ENCODE measurements at places on chromosomes 12 and 14.

GRCh38 chr12:49293056-49293956, 1.6 kb upstream of the PRPH start:
- no peak for DNase-seq

DNA sequence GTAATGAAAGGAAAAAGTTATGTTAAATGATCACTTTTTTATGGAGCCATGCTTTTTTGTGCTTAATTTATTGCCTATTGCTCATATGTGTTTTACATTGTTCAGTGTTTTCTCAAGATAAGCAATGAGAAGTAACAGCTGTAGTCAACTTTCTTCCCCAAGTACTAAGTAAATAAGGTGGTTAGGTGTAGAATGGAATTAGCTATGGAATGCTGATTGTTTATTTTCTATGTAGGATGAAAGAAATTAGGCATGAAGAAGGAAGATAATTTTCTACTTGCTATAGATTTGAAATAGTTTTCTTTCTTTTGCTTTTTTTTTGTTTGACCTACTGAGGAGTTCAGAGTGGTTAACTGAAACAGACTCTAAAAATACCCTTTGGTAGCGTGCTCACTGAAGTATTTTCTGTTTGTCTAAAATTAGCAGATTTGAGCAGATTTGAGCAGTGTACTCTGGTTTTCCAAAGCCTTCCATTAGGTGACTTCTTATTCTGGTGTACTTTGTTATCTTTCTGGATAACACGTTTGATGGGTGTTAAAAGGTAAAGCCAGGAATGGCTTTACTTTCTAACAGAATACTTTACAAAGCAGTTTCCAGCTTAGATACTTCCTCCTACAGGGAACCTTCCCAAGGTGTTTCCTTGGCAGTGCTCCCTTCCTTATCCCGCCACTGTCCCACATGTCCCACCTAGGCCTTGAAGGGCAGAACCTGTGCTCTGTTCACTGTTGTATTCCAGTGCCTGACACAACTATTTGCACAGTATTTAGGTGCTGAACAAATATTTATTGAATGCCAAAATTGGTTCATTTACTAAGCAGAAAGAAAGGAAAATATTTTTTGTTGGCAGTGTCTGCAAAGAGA, 56.0 kb downstream of the RASSF3 start:
- no peak for DNase-seq

- DNase-seq = no peak
Observed at GRCh38 chr12:112705037-112705632, 86.4 kb upstream of the RPH3A start.

- no peak for DNase-seq
Observed at GRCh38 chr12:18261273-18261672, at the start of gene PIK3C2G. TSS of gene PIK3C2G (plus strand) at chr12:18261518. CDS start at chr12:18282082, 20,564 bp downstream.

DNA sequence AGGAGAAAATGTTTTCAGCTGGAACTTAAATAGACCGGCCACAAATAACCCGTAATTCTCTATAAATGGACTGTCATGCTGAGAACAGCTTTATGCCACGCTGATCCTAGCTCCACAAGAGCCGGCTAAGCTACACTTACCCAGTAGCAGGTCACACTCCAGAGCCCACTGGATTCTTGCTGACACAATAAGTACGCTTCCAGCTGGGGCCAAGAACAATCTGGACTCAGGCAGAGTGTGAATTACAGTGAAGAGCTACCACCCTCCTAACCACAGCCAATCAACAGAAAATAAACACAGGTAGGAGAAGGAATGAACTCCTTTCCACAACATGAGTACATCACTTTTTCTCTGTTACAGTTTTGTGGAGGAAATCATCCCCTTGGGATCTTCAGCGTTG, 531.3 kb downstream of the GALC start:
- DNase-seq = no peak

DNA sequence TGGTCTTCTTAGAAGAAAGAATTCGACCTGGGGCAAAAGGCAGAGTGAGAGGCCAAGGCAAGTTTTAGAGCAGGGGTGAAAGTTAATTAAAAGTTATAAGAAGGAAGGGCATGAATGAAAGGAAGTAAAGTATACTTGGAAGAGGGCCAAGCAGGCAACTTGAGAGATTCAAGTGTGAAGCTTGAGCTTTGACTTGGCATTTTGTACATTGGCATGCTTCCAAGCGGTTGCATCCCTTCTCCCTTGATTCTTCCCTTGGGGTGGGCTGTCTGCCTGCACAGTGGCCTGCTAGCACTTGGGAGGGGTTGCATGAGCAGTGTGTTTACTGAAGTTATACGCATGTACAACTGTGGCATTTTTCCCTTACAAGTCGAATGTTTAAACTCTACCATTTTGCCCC, 74.8 kb upstream of the MGAT4C start:
- no peak for DNase-seq

DNA sequence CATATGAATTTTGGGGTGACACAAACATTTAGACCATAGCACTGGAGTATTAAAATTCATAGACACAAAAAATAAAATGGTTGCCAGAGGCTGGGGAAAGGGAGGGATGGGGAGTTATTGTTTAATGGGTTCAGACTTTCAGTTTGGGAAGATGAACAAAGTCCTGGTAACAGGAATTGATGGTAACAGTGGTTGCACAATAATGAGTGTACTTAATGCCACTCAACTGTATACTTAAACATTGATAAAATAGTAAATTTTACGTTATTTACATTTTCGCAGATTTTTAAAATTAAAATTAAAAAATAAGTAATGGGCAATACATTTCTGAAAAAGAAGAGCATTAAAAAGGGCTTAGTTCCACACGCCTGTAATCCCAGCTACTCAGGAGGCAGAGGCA, 35.6 kb upstream of the USP15 start:
- DNase-seq = no peak

DNA sequence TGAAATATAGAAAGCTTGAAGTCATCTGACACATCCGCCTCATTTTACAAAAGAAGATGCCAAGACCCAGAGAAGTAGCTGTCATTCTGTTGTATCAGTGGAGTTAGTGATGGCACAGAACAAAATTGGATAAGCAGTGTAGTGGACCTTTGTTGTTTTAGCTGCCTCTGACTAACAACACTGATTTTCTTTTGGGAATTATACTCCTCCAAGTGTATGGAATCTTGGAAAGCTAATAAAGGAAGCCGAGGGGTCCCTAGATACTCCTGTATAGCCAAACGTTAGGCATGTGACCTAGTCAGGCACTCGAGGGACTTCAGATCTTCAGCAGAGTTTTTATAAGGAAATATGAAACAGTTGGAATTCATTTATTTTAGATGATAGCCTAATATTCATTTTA, 94.5 kb downstream of the OTOGL start:
- DNase-seq = no peak

DNA sequence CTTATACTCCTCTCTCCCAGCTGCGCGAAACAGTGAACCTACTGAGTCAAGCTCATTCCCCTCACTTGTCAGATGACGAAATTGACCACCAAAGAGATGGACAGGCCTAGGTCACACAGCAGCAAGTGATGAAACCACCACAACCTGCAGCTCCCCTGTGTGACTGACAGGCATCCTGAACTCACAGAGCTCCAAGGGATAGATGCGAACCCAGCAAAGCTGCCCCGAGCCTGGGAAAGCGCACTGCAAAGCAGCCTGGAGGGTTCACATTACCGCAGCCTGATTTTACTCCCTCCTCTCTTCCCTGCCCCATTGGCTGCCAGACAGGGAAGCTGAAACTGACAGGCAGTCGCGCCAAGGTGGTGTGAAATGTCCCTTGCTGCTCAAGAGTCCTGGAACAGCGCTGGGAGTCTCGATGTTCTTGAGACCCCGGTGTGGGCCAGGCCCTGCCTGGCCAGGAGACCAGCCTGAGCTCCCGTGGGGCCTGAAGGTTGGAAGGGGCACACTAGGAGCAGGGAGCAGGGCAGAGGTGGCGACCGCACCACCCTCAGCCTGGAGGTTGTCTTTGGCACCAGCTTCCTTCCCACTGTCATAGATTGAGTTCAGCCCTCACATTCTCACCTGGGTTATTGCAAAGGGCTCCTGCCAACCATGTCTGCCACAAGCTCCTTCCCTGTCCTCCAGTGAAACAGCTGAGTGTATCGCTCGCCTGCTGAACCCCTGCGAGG, 36.3 kb downstream of the SNRNP35 start:
- no peak for DNase-seq

DNA sequence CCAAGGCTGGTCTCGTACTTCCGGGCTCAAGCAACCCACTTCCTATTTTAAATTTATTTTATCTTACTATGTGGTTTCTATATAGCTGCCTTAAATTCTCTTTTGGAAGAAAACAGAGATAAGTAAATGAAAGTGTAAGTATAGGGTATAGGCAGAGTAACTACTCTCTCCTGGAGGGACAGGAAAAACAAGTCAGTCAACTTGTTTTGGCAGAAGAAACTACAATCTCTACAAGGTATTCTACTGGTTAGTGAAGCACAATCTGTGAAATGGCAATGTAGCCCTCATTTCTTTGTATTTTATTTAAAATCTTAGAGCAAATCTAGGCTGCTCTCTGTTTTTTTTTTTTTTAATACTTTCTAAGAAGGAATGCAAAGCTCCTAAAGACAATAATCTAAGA, 55.4 kb downstream of the UBR7 start:
- no peak for DNase-seq

DNA sequence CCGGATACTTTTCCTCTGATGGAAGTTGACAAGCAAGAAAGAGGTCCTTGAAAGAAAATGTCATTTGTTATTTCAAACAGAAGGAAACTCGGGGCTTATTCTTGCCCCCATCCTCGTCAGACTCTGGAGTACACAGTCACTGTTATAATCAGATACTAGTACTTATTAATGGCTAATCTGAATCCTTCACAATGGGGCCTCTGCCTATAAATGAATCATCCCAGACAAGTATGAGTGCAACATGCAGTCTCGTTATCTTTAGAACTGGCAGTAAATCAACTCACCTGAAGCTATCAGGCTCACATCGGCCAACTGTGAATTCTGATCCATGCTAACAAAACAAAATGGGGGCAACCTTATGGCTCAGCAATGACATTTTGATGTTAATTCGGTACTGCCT, 216.7 kb downstream of the GRIN2B start:
- DNase-seq = no peak

DNA sequence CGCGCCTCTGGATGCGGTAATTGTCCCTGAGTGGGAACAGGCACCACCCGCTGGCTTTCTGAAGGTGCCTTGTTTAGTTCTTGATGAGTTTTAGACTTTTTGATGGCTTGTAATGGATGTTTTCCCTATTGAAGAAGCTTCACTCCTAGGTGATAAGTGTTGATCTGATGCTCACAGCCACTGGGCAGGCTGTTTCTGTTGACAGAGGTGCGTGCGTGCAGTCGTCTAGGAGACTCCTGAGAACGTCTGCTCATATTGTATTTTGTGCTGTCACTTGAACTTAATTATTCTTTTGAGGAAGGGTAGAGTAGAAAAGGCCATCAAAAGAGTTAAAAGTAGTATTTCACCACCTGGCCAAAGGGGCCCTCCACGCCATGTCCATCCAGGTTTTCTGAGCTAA, 70.5 kb downstream of the EP400 start:
- DNase-seq = no peak

DNA sequence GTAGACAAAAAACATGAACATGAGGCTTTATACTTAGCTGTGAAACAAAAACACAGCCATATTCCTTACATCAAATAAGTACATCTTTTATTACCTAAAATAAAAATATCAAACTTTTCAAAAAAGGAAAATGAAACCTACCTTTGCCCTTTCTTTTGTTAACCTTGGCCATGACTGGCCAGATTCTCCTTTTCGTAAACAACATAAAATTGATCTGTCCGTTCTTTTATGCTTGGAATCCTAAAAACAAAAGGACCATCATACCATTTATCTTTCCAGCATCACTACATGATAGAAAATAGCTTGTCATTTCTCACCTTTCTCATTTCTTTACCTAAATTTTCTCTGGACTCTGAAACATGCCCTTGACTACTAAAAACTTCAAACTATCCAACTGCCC, 16.5 kb downstream of the PTGES3 start:
- DNase-seq = no peak

- no peak for DNase-seq
Observed at GRCh38 chr12:42728770-42729534, 139.4 kb upstream of the PRICKLE1 start.

GRCh38 chr14:85319998-85320630, 209.8 kb upstream of the FLRT2 start:
- no peak for DNase-seq

DNA sequence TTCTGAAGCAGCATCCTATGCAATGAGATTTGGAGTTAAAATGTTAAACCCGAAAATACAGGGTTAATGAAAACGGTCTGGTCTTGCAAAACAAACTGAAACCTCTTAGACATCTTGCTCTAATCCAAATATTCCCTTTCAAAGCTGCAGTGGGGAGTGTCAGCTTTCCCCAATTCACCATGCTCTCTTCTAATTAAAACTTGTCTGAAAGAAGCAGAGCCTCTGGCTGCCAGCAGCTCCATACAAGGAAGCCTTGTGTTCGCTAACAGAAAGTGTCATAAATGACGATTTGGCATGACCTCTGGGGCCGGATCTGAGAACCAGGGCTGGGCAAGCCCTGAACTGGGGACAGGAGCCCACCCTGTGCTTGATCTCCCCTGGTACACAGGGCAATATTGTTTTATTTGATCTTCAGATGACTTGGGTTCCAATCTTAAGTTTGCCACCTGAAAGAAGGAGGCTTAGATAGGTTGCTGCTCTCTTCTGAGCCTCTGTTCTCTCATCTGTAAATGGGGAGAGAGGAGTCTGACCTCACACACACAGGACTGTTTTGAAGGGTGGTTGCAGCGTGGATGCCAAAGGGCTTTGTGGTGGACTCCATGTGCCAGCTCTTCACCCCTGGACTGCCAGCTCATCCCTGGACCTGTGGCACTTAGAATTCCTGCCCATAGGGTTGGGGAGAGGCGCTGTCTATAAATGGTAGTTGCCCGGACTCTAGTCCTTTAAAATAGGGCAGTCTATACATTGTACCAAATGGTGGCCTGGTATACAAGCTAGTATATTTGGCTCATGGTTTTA, 7.8 kb downstream of the KMT5A start:
- DNase-seq = no peak

DNA sequence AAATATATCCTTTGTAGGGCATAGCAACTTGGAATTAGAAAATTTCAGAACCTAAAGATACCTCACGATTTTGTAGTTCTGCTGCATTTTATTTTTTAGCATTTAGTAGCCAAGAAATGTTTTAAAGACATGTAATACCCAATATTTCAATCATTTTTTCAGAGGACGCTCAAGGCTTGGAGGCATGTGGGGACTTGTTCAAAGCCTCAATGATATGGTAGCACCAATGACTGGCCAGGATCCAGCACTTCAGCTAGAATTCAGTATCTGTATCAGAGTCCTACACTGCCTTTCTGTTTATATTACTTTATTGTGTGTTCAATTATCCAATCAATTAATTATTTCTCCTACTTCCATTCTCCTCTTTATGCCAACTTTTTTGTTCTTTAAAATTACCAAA, 154.8 kb upstream of the NEDD1 start:
- no peak for DNase-seq

GRCh38 chr12:97939156-97939555, 476.6 kb downstream of the RMST start:
- DNase-seq = no peak

DNA sequence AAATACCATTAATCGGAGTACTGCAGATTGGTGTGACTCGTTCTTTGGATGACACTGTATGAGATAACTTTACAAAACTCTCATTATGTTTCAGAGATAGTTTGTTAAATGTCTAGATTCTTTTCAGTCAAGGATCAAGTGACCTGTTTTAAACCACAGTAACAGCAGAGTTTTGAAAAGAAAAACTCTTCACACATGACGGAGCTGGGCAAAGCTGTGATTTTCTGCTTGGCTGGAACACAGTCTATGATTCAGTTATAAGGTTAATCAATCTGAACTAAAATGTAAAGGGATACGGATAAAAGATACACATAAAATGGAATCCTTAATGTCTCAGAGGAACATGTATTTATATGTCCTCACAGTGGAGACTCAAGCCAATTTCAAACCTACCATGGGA, 573.2 kb downstream of the PRKD1 start:
- DNase-seq = no peak
